ENCODE measurements at places on chromosomes 5 and 9. TPM values are rescaled to one million over a fixed set of nuclear protein-coding genes. Genes with fewer than 3 reads are reported as not detected.
A peak's percentile ranks its signal among the peaks of the same experiment; 100 is the strongest.

GRCh38 chr5:54296386-54296785, 14.0 kb downstream of the ARL15 start:
- peaks cover 44% of the 10 kb centered on the region for H3K4me1 ChIP-seq
- no peaks in the 10 kb centered on the region for H3K27me3 ChIP-seq
- DNase-seq = no peak

- H3K36me3 ChIP-seq = no peaks in the 10 kb centered on the region
- no peaks in the 10 kb centered on the region for H3K4me1 ChIP-seq
- no peak overlapping the region for H3K4me3 ChIP-seq
- H3K27me3 ChIP-seq = no peaks in the 10 kb centered on the region
- DNase-seq = no peak
Observed at GRCh38 chr5:163867738-163868137, 362.3 kb downstream of the MAT2B start.

GRCh38 chr9:130825351-130825651, 9.8 kb upstream of the ABL1 start:
- no peaks in the 10 kb centered on the region for H3K27me3 ChIP-seq
- peaks cover 20% of the 10 kb centered on the region for H3K4me1 ChIP-seq
- H3K27ac ChIP-seq = peak overlapping the region; percentile 29
- H3K4me3 ChIP-seq = no peak overlapping the region
- DNase-seq = no peak

GRCh38 chr5:60455589-60455988, 244.4 kb downstream of the DEPDC1B start:
- H3K4me3 ChIP-seq = no peak overlapping the region
- H3K27ac ChIP-seq = no peak overlapping the region
- DNase-seq = no peak
- no peaks in the 10 kb centered on the region for H3K36me3 ChIP-seq
- H3K4me1 ChIP-seq = no peaks in the 10 kb centered on the region

- no peaks in the 10 kb centered on the region for H3K36me3 ChIP-seq
- no peak overlapping the region for H3K27ac ChIP-seq
- no peak overlapping the region for H3K4me3 ChIP-seq
- no peaks in the 10 kb centered on the region for H3K27me3 ChIP-seq
- DNase-seq = no peak
- H3K4me1 ChIP-seq = no peaks in the 10 kb centered on the region
Observed at GRCh38 chr5:55634209-55634805, 77.8 kb downstream of the SLC38A9 start.

- no peak overlapping the region for H3K27ac ChIP-seq
- no peaks in the 10 kb centered on the region for H3K4me1 ChIP-seq
- no peak overlapping the region for H3K4me3 ChIP-seq
- no peaks in the 10 kb centered on the region for H3K27me3 ChIP-seq
- no peak for DNase-seq
- no peaks in the 10 kb centered on the region for H3K36me3 ChIP-seq
Observed at GRCh38 chr9:75116306-75116705, 28.0 kb downstream of the OSTF1 start.

DNA sequence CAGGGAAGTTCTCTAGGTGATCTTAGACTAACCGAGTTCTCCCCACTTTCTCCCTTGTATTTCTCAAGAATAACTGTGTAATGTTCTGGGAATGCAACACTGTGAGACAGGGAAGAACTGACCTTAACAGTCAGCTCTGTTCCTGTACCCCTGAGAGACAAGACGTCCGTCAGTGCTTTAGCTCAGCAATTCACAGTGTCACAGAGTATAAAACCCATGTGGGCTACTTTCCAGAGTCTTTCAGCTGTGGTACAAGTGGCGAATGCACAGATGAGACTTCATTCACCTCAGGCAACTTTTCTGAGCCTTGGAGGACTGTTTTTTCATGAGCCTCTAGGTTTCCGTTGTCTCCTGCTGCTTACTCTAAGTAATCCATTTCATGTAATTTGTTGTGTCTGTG, 458.8 kb downstream of the SPATA31D1 start:
- no peaks in the 10 kb centered on the region for H3K27me3 ChIP-seq
- no peaks in the 10 kb centered on the region for H3K36me3 ChIP-seq
- H3K4me1 ChIP-seq = no peaks in the 10 kb centered on the region

GRCh38 chr9:119533504-119533903, 164.3 kb upstream of the BRINP1 start:
- no peaks in the 10 kb centered on the region for H3K4me1 ChIP-seq
- H3K4me3 ChIP-seq = no peak overlapping the region
- DNase-seq = no peak
- no peaks in the 10 kb centered on the region for H3K36me3 ChIP-seq
- no peak overlapping the region for H3K27ac ChIP-seq

DNA sequence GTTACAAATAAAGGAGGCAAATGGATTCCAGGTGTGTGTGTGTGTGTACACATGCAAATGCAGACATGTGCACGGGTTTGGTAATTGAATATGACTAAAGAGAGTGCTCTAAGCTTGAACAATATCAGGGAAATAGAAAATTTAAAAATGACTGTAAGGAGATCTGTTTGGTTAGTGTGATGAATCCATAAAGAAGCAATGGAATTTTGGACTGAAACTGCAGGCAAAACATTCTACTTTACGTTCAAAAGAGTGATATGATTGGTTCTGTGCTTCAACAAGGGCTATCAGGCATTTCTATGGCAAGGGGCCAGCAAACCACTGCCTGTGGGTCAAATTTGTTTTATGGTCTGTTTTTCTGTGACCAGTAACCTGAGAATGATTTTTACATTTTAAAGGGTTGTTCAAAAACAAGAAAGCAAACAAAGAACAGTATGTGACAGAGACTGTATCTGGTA, 332.8 kb upstream of the KLF9 start:
- H3K4me3 ChIP-seq = no peak overlapping the region
- H3K36me3 ChIP-seq = no peaks in the 10 kb centered on the region
- no peaks in the 10 kb centered on the region for H3K4me1 ChIP-seq
- H3K27ac ChIP-seq = no peak overlapping the region

- H3K36me3 ChIP-seq = no peaks in the 10 kb centered on the region
- no peaks in the 10 kb centered on the region for H3K27me3 ChIP-seq
- no peak for DNase-seq
- H3K27ac ChIP-seq = no peak overlapping the region
- H3K4me3 ChIP-seq = no peak overlapping the region
Observed at GRCh38 chr5:107301999-107302398, 368.7 kb downstream of the EFNA5 start.

- no peaks in the 10 kb centered on the region for H3K4me1 ChIP-seq
- H3K27ac ChIP-seq = no peak overlapping the region
- H3K27me3 ChIP-seq = no peaks in the 10 kb centered on the region
- no peak overlapping the region for H3K4me3 ChIP-seq
- H3K36me3 ChIP-seq = no peaks in the 10 kb centered on the region
Observed at GRCh38 chr9:113589407-113589806, 125.9 kb downstream of the RGS3 start.

DNA sequence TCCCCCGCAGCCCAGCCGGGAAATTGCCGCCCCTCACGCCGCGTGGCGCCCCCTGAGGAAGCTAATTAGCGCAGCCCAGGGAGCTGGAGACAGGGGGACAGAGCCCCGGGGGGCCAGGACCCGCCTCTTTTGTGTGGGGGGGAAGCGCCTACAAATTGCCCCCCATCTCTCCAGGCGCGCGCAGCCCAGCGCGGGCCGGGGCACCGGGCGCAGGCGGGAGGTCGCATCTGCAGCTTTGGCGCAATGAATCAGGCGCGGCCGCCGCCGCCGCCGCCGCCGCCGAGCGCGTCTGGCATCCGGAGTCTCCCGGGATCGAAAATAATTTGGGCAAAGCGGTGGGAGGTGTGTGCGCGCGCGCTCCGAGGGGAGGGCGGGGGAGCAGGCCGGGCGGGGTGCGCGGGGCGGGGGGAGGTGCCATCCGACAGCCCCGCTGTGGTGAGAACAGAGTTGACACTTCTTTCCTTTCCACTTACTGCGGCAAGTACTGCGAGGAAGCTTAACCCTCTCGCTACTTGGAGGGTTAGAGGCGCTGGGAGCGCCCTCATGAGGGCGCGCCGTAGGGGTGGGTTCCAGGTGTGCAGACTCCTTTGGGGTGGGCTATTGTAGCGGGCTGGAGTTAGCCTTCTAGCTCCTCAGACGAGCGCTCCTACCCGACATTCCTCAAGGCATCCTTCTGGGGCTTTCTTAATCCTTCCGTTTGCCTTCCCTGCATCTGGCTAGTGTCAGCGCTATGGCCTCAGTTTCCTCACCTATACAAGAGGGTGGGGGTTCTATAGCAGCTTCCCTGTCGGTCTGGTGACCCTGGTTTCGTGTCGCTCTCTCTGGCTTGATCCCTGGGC, 63.1 kb downstream of the CXXC5 start:
- H3K4me3 ChIP-seq = peak overlapping the region; percentile 57
- H3K27ac ChIP-seq = peak overlapping the region; percentile 81
- peak; percentile 72 for DNase-seq
- H3K27me3 ChIP-seq = no peaks in the 10 kb centered on the region
- no peaks in the 10 kb centered on the region for H3K36me3 ChIP-seq
- peaks cover 40% of the 10 kb centered on the region for H3K4me1 ChIP-seq

GRCh38 chr9:100227636-100228035, 125.1 kb downstream of the TEX10 start:
- DNase-seq = no peak
- no peak overlapping the region for H3K4me3 ChIP-seq
- 0 out of 3 replicates have a peak, but pooled peaks cover 3% of the 10 kb centered on the region for H3K4me1 ChIP-seq
- H3K27ac ChIP-seq = no peak overlapping the region
- H3K36me3 ChIP-seq = peaks cover 7% of the 10 kb centered on the region

- H3K27ac ChIP-seq = peak overlapping the region; percentile 74
- DNase-seq = peak; percentile 36
- H3K27me3 ChIP-seq = no peaks in the 10 kb centered on the region
- peaks cover 38% of the 10 kb centered on the region for H3K36me3 ChIP-seq
- no peak overlapping the region for H3K4me3 ChIP-seq
Observed at GRCh38 chr5:78483809-78484521, 123.5 kb downstream of the SCAMP1 start.

DNA sequence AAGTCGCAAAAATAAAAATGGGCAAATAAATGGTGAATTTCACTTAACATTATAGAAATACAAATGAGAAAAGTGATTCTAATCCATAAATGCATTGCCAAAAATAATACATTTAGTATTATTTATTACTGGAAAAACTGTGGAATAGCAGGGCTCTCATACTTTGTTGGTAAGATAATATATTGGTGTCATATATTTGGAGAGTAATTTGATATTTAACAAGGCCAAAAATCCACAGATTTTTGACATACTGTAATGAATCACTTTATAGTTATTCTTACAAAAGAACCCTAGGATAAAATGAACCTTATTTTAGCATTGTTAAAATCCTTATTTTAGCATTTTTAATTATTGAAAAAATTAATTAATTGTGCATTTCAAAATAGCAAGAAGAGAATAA, 397.2 kb upstream of the DAB2 start:
- H3K27ac ChIP-seq = no peak overlapping the region
- DNase-seq = no peak
- H3K36me3 ChIP-seq = no peaks in the 10 kb centered on the region
- H3K4me1 ChIP-seq = no peaks in the 10 kb centered on the region
- H3K27me3 ChIP-seq = no peaks in the 10 kb centered on the region

- H3K27me3 ChIP-seq = no peaks in the 10 kb centered on the region
- H3K27ac ChIP-seq = no peak overlapping the region
- H3K4me1 ChIP-seq = no peaks in the 10 kb centered on the region
- no peaks in the 10 kb centered on the region for H3K36me3 ChIP-seq
- H3K4me3 ChIP-seq = no peak overlapping the region
- no peak for DNase-seq
Observed at GRCh38 chr5:124908581-124909451, 162.4 kb upstream of the ZNF608 start.

- no peak overlapping the region for H3K27ac ChIP-seq
- H3K4me3 ChIP-seq = no peak overlapping the region
- H3K4me1 ChIP-seq = no peaks in the 10 kb centered on the region
- peaks cover 15% of the 10 kb centered on the region for H3K27me3 ChIP-seq
Observed at GRCh38 chr9:36961561-36962325, 72.3 kb downstream of the PAX5 start.

GRCh38 chr5:131209506-131210150, 38.9 kb downstream of the LYRM7 start:
- no peak overlapping the region for H3K27ac ChIP-seq
- H3K4me1 ChIP-seq = no peaks in the 10 kb centered on the region
- no peaks in the 10 kb centered on the region for H3K27me3 ChIP-seq
- DNase-seq = no peak

- no peak overlapping the region for H3K4me3 ChIP-seq
- no peak for DNase-seq
- no peaks in the 10 kb centered on the region for H3K4me1 ChIP-seq
- H3K27me3 ChIP-seq = no peaks in the 10 kb centered on the region
Observed at GRCh38 chr9:69816735-69817134, 3.9 kb upstream of the CFAP95 start.

- H3K27ac ChIP-seq = no peak overlapping the region
- H3K27me3 ChIP-seq = peaks cover 2% of the 10 kb centered on the region
- H3K36me3 ChIP-seq = no peaks in the 10 kb centered on the region
- no peak for DNase-seq
Observed at GRCh38 chr5:33611877-33612276, 171.1 kb downstream of the TARS1 start.

DNA sequence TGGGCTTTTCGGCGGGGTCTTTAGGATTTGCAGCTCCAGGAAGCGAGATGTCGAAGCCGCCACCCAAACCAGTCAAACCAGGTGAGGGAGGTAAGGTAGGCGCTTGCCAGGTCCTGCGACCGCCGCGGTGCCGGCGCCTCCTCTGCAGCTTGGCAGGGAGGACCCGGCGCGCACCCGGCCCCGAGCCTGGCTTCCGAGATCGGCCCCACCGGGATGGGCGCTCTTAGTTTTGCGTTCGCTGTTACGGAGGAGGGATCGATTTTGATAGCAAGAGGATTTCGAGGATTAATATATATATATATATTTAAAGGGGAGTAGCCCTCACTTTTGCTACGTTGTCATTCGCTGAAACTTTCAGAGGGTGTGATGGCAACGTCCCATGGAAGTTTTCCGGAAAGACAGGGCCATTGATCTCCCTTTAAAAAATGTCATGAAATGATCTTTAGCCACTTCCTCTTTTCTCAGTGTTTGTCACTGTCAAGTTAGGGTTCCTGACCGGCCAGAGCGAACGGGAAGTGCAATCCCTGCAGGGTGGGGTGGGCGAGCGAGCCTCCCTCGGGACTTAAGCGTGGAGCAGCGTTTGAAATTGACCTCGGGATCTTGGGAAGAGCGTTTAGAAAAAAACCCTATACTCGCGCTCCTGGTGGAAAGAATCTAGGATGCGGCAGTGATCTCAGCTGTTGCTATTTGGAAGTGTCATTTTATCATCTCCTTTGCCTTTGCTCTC, 495 bp downstream of the OSTF1 start:
- H3K4me1 ChIP-seq = peaks cover 25% of the 10 kb centered on the region
- H3K36me3 ChIP-seq = no peaks in the 10 kb centered on the region
- no peaks in the 10 kb centered on the region for H3K27me3 ChIP-seq
- peak; percentile 33 for DNase-seq
- H3K27ac ChIP-seq = peak overlapping the region; percentile 73

- no peaks in the 10 kb centered on the region for H3K36me3 ChIP-seq
- peak overlapping the region; percentile 22 for H3K27ac ChIP-seq
- H3K4me1 ChIP-seq = no peaks in the 10 kb centered on the region
- no peak overlapping the region for H3K4me3 ChIP-seq
Observed at GRCh38 chr5:58041884-58042283, 418.0 kb downstream of the PLK2 start.

- no peak overlapping the region for H3K4me3 ChIP-seq
- H3K27me3 ChIP-seq = peaks cover 10% of the 10 kb centered on the region
- no peak for DNase-seq
- H3K36me3 ChIP-seq = no peaks in the 10 kb centered on the region
- H3K27ac ChIP-seq = no peak overlapping the region
Observed at GRCh38 chr9:97811533-97812246, 41.3 kb upstream of the FOXE1 start.

The TGFBI gene
- total RNA-seq = 0.98 TPM

The CCNO gene
- total RNA-seq = 3.2 TPM

The SLC25A48 gene
- total RNA-seq = 0.33 TPM

The PHYHD1 gene
- total RNA-seq = 0.58 TPM

The IL3 gene
- total RNA-seq = not detected

The CCDC192 gene
- not detected for total RNA-seq

The TSSK1B gene
- total RNA-seq = not detected

The GABRA1 gene
- not detected for total RNA-seq

The ANGPTL2 gene
- not detected for total RNA-seq

The SPINK13 gene
- not detected for total RNA-seq

The TMEM232 gene
- 0.54 TPM for total RNA-seq

The INSL6 gene
- not detected for total RNA-seq

The PCDHGA5 gene
- 0.18 TPM for total RNA-seq

Data from K562 (cell line).